Stimulated activated CD8-positive, alpha-beta memory T cell treated with anti-CD3 and anti-CD28 coated beads, Interleukin-2, amount 100 ng/mL, for 48 hours (primary cell): ENCODE measurements at places on chromosomes 16 and 17.
A peak's percentile ranks its signal among the peaks of the same experiment; 100 is the strongest.

DNA sequence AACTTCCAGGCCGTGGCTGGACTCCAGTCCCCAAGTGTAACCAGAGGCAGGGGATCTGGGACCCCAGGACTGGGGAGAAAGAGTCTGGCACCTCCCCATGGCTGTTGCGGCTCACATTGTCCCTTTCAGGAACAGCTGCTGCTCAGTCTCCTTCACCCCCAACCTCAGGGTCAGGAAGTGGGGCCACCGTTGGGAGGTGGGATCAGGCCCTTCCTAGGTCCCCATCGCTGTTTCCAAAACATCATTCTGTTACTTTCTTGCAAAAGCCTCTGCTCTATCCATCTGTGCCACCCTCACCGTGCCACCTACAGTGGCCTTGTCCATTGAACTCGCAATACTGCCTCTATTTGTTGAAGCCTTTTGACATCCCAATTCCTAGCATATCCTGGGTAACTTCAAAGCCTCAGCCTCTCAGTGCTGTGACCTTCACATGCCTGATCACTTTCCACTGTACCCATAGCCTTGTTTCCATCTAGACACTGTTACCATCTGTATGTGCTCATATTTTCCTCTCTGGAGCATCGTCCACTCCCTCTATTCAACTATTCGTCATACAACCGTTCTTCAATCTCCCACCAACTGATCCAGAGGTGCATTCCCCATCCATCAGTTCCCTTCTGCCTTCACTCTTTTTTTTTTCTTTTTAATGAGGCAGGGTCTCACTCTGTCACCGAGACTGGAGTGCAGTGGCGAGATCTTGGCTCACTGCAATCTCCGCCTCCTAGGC lies 15.0 kb upstream of the SRCIN1 start:
- DNase-seq: no peak

DNA sequence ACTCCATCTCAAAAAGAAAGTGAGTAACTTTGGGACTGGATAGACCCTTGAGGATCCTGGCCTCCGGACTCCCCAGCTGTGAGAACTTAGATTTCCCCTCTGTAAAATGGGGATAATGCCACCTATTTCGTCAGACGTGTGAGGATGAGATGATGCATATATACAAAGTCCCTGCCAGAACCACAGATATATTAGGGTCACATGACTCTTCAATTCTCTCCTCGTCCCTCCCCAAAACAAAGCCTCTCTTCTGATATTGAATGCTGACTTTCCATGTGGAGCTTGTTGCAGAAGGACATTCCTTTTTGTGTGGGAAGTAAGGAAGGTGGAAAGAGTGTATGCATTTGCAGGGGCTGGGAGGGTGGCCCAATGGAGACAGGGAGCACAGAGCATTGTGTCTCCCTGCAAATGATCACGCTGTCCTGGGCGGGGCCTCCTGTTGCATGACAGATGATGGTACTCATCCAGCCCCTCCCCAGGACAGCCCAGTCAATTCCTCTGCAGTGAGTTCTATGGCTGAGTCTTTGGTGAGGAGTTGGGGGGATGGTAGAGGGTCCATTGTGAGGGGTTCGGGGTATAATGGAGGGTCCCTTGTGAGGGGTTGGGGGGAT lies 35.1 kb upstream of the MGAT5B start:
- no peak for DNase-seq

GRCh38 chr17:33848433-33848832 lies 406.7 kb upstream of the CCL2 start:
- DNase-seq: no peak

- peak; percentile 50 for DNase-seq
Measured at GRCh38 chr16:29745121-29745852, 503 bp downstream of the C16orf54 start.

DNA sequence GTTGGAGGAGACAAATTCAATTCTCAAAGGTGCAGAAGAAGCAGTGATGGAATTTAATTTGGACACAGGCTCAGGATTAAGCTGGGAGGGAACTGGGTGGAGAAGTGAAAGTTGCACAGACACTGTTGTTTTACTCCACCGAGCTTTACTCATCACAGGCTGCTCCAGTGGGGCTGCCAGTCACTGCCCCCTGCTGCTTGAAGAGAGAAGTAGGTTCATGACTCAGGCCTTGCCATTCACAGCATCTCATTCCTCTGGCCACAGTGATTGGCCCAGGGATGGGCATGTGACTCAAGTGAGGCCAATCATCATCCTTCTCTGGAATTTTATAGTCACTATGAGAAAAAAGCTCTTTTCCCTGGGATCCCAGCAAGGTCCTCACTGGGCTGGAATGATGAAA lies 11.8 kb downstream of the GNAO1 start:
- DNase-seq: no peak

- no peak for DNase-seq
Measured at GRCh38 chr16:17379121-17379571, 91.6 kb downstream of the XYLT1 start.

DNA sequence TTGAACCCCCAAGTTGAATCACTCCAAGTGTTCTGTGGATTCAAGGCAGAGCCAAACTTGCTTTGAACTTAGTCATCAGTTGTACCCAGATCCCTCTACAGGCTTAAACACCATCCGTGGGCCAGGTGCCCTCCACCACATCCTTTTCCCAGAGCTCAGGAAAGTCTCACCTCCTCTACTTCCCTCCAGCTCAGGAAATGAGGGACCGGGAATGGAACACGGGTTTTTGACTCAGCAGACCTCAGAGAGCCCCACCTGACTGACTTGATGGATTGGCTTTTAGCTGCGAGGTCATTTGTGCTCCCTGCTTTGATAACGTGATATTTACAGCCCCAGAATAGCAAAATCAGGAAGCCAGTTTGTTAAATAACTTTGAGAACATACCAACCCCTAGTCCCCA lies 20.1 kb downstream of the GID4 start:
- no peak for DNase-seq

DNA sequence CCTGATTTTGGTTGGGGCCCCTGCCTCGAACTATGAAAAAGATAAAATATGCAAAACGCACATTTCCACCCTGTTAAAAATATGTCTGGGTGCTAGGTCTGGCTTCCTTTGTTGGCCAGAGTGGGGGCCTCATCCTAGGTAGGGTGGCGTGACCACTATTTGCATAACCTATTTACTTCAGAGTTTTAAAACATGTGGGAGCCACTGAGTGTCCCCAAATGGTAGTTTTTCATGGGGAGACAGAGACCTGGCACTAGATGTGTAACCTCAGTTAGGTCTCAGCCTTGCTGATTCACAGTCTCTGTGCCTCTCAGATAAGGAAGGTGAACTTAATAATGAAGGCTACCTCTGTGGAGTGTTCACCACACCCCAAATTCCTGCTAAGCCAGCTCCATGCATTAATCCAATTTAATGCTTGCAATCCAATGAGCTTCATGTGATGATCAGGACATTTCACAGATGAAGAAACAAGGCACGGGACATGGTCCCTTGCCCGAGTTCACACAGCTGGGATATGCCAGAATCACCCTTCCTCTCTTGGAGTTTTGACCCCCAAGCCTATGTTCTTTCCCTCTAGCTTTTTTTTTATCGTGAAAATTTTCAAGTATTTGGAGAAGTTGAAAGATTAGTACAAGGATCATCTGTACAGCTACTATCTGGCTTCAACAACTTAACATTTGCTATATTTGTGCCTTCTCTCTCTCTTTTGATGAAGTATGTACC lies 103.4 kb downstream of the IRF8 start:
- no peak for DNase-seq

- DNase-seq: no peak
Measured at GRCh38 chr16:89958068-89958467, 9.5 kb downstream of the DEF8 start.

DNA sequence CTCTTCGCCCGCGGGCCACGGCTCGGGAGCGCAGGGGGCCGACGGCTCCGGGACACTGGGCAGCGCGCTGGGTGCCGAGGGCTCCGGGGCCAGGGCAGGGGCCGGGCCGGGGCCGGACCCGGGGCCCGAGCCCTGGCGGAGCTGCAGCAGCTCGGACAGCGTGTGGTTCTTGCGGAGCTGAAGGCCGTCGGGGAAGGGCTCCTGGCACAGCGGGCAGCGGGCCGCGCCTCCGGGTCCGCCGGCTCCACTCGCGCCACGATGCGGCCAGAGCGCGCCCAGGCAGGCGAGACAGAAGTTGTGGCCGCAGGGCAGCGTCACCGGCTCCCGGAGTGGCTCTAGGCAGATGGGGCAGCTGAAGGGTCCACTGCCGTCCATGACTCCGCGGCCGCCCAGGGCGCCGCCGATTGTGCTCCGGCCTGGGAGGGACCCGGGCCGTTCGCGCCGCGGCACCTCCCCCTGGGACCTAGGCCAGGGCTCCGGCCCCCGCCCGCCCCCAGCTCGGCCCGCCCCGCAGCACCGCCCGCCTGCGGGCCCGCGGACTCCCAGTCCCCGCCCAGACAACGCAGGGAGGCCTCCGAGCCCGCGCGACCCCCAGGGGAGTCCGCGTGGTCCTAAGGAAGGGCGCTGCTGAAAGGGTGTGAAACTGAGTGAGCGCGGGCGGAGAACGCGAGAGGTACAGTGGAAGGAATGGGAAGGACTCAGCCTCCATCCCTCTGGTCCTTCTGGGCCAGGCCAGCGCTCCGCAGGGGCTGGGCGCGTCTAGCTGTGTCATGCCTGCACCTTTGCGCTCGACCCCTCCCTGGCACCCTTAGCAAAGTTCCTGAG lies at the start of gene TRIM47:
TSS of gene TRIM47 (minus strand) at position 408 of the 825 bp plus-strand sequence. CDS start at position 375, 33 bp downstream.
- no peak for DNase-seq

DNA sequence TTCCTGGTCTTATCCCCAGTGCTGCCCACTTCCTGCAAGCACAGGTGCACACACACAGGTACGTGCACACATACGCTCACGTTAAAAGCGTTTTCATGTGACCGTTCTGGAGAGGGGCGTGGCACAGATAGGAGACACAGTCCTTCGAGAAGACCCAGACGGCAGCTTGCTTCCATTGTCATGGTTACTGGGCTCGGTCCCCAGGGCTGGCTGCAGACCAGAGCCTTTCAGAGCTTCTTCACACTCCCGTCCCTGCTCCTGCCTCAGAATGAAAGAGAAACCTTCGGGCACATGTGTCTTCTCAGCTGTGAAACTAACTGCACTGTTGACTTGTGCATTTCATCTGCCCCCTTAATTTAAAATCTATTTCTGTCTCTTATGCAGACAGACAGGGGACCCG lies 154.2 kb downstream of the PITPNC1 start:
- DNase-seq: no peak

DNA sequence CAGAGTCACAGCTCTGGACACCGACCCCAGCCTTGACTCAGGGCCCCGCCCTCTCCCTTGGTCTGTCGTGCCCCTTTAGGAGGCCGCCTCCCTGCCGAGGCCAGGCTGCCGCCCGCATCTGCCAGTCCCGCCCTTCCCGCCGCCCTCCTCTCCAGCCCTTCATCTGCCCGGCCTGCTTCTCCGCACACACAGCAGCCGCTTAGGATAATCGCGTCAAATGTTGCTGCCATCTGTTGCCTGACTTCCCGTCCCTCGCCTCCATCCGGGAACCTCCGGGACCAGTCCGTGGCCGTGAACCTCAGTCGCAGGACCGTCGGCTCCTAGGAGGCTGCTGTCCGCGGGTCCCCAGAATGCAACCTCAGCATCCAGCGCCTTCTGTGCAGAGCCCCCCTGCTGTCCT lies 11.9 kb downstream of the GSE1 start:
- DNase-seq: no peak

DNA sequence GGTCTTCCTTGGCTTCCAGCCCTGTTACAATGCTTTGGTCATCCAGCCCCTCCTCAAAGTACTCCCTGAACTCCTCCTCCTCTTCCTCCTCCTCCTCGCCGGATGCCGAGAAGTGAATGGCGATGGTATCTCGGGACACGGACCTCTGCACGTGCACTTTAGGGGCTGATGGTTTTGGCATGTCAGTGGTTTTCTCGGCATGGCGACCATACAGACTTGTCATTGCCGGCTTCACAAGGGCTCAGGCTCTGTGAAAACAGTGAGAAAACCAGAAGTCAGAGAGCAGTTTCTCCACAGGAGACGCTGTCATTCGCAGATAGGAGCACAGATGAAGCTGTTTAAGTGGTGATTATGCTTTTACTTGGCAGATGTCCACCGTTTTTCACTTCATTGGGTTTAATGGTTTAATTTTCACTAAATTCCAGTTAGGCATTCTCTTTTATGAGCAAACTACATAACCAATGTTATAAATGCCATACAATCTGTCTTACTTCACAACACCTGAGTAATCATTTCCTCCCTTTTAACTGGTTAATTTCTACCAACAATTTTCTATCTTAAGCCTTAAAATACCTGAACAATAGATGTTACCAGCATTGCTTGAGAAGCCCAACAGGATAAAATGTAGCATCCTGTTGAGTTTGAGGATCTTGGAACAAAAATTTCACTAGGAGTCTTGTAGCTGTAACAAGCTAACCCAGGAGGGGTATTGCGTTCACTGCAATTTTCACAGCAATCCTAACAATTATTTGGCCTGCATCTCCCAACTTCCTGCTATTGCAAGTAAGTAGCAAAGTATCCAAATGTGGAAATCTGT lies 48.9 kb downstream of the TEX2 start:
- DNase-seq: no peak

GRCh38 chr17:32777436-32777835 lies 99.5 kb downstream of the MYO1D start:
- DNase-seq: no peak

DNA sequence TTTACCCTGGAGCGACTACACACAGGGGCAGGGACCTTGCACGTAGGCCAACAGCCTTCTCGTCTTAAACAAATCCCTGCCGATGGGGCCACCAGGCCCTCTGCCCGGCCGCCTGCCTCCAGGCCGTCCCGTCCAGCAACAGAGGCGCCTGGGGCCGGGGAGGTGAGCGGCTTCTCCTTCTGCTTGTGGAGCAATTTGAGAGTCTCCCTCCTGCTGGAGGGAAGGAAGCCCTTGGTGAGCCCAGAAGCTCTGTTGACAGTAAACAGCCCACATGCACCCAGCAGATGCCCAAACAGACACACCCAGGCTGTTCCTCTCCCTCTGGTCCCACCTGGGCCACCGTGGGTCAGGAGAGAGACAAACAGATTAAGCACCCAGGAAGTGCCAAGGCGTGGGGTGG lies 8.1 kb downstream of the SLC43A2 start:
- no peak for DNase-seq

- DNase-seq: no peak
Measured at GRCh38 chr16:1761751-1762150, 9.6 kb downstream of the NME3 start.

DNA sequence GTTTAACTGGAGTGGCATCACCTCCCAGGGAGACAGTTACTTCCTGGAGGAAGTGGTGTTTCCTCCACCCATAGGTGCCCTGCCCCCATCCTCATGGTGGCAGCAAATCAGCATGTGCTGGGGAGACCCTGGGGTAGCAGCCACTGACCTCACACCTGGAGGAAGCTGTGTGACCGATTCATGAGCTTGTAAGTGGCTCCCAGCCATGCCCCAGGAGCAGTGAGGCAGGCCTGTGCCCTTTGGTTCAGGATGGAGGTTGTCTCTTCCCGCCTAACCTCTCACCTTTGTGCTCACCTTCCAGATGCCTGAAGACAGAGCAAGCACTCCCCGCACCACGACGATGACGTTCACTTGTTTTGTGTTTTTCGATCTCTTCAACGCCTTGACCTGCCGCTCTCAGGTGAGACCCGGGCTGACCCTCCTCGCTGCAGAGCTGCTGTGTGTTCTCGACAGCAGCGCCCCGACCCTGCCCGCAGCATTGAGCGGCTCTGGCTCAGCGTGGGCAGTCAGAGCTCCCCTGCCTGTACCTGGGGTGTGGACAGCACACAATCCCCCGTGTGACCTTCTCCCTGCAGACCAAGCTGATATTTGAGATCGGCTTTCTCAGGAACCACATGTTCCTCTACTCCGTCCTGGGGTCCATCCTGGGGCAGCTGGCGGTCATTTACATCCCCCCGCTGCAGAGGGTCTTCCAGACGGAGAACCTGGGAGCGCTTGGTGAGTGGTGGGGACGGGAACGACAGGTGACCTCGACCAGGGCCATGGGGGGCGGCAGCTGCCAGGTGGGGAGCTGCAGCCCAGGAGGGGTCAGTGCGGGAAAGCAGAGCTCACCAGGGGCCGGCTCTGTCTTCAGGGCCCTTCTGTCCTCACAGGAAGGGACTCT lies 42.8 kb downstream of the MEAK7 start:
- no peak for DNase-seq
